Kidney (tissue), 22 donors: ENCODE measurements at places on chromosomes 5 and 9.

GRCh38 chr5:120449501-120449900, 14.6 kb upstream of the PRR16 start:
- no peaks in the 10 kb centered on the region for H3K27me3 ChIP-seq
- H3K27ac ChIP-seq: no peak overlapping the region
- no peak overlapping the region for H3K4me3 ChIP-seq
- H3K4me1 ChIP-seq: no peaks in the 10 kb centered on the region

DNA sequence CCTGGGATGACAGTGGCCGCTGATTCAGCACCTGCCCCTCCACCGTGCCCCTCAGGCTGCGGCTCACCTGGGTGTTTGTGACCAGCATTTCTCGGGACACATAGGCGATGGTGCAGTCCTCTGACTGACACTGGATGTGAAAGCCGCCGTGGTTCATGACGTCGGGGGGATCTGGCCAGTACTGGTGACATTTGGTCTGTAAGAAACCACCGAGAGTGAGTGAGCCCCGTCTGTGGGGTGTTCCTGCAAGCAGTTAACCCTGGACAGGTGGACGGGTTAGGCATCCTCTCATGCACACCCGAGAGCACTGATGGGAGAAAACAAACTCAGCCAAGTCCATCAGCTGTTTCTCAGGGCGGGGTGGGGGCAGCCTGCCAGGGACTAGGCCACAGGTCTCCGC, 62.5 kb upstream of the EPB41L4B start:
- H3K4me3 ChIP-seq: no peak overlapping the region
- H3K4me1 ChIP-seq: no peaks in the 10 kb centered on the region
- H3K27ac ChIP-seq: no peak overlapping the region
- no peak for DNase-seq

- peaks cover 2% of the 10 kb centered on the region for H3K27me3 ChIP-seq
- no peak for DNase-seq
- no peak overlapping the region for H3K4me3 ChIP-seq
- no peaks in the 10 kb centered on the region for H3K4me1 ChIP-seq
- H3K36me3 ChIP-seq: no peaks in the 10 kb centered on the region
- H3K27ac ChIP-seq: no peak overlapping the region
These were observed 162.2 kb downstream of the OLFM1 start for GRCh38 chr9:135249711-135250110.

DNA sequence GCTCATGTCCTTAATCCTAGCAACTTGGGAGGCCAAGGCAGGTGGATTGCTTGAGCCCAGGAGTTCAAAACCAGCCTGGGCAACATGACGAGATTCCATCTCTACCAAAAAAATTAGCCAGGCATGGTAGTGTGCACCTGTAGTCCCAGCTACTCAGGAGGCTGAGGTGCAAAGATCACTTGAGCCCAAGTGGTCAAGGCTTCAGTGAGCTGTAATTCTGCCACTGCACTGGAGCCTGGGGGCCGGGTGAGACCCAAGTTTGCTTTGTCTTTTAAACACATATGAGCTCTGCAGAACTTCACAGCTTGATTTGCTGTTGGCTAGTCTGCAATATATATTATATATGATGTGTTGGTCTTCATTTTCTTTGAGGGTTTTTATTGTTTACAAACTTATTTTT, 89.8 kb downstream of the UBE2R2 start:
- no peaks in the 10 kb centered on the region for H3K27me3 ChIP-seq
- H3K4me3 ChIP-seq: no peak overlapping the region
- peaks cover 5% of the 10 kb centered on the region for H3K36me3 ChIP-seq
- no peak overlapping the region for H3K27ac ChIP-seq
- no peak for DNase-seq

DNA sequence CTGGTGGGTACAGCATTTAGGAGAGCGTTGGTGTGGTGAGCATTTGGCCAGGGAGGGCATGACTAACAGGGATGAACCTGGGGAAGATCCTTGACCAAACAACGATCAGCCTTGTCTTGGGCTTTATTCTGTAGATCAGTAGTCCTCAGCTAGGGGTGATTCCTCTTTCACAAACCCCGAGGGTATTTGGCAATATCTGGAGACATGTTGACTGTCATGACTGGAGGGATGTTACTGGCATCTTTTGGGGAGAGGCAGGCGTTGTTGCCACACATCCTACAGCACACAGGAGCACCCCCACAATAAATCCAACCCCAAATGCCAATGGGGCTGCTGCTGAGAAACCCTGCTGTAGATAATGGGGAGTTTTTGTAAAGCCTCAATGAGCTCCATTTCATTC, 43.9 kb downstream of the OSTF1 start:
- H3K4me1 ChIP-seq: no peaks in the 10 kb centered on the region
- H3K4me3 ChIP-seq: no peak overlapping the region
- H3K36me3 ChIP-seq: peaks cover 23% of the 10 kb centered on the region
- no peaks in the 10 kb centered on the region for H3K27me3 ChIP-seq
- no peak overlapping the region for H3K27ac ChIP-seq

DNA sequence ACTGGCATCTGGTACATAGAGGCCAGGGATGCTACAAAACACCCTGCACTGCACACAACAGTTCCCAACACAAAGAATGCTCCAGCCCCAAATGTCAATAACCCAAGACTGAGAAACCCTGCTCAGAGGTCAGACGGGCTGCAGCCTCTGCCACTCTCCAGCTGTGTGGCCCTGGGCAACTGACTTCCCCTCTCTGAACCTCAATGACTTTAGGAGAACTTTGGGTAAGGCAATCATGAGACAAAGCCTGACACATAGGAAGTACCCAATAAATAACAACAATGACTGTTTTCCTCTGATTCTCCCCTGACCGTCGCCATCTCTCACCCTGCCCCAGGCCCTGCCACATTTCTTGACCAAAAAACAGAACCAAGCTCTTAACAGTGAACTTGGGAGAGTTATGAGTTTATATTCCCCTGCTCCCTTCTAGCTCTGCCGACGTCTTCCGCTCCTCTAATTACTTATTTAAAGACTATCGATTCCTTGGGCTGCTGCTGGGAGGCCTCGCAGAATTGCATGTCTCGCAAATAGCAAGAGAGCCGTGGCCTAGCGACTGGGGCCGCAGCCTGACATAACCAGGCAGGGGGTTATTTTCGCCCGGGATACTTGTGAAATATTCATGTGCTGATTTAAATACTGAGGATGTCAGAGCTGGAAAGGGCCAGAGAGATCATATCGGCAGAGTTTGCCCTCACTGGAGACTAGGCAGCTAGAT, 24.5 kb upstream of the CRB2 start:
- no peak overlapping the region for H3K27ac ChIP-seq
- DNase-seq: no peak
- no peak overlapping the region for H3K4me3 ChIP-seq
- H3K27me3 ChIP-seq: no peaks in the 10 kb centered on the region
- H3K4me1 ChIP-seq: no peaks in the 10 kb centered on the region

DNA sequence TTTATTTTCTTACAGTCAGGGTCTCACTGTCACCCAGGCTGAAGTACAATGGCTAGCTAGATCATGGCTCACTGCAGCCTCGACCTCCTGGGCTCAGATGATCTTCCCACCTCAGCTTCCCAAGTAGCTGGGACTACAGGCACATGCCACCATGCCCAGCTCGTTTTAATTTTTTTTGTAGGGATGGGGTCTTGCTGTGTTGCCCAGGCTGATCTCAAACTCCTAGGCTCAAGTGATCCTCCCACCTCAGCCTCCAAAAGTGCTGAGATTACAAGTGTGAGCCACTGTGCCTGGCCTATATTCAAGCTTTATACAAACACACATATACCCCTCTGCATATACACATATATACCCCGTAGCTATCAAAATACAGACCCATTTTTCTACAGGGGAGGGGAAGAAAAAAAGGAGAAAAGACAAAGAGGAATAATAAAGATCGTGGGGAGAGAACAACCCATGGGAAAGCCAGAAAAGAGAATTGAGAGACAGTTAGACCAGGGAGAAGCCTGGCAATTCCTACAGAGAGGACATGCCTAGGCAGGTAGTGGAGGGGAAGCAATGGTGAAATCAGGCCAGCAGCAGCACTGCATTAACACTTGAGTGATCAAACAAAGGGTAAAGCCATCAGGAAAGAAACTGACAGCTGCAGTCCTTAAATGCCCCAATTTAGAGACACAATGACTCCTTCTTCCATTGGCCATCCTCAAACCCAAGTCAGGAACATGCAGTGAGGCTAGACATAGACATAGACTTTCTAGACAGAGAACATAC, 102.7 kb downstream of the EFNA5 start:
- H3K4me1 ChIP-seq: peaks cover 8% of the 10 kb centered on the region
- no peaks in the 10 kb centered on the region for H3K36me3 ChIP-seq
- H3K27ac ChIP-seq: no peak overlapping the region
- DNase-seq: no peak
- H3K4me3 ChIP-seq: no peak overlapping the region
- no peaks in the 10 kb centered on the region for H3K27me3 ChIP-seq

GRCh38 chr5:166768536-166768935, 1522.9 kb upstream of the WWC1 start:
- DNase-seq: no peak
- H3K36me3 ChIP-seq: no peaks in the 10 kb centered on the region
- H3K27ac ChIP-seq: no peak overlapping the region
- no peaks in the 10 kb centered on the region for H3K4me1 ChIP-seq
- H3K4me3 ChIP-seq: no peak overlapping the region

DNA sequence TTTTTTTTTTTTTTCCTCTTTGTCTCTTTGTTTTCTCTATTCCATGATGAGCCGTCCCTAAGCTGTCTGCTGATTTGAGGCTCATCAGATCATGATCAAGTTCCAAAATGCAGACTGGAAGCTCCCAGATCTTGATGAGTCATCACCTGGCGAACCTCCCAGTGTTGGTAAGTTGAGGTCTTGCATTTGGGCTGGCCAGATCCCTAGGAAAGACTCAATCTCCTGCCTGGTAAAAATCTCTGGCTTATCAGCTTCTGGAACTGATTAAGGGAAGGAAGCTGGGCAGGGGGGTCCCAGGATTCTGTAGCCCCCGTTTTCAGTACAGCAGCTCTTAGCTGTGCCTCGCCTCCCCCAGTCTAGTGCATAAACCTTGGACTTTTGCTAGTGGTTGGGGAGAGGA, 69.0 kb downstream of the TSPAN17 start:
- H3K4me3 ChIP-seq: no peak overlapping the region
- H3K4me1 ChIP-seq: no peaks in the 10 kb centered on the region
- DNase-seq: no peak
- no peaks in the 10 kb centered on the region for H3K36me3 ChIP-seq
- H3K27ac ChIP-seq: no peak overlapping the region

DNA sequence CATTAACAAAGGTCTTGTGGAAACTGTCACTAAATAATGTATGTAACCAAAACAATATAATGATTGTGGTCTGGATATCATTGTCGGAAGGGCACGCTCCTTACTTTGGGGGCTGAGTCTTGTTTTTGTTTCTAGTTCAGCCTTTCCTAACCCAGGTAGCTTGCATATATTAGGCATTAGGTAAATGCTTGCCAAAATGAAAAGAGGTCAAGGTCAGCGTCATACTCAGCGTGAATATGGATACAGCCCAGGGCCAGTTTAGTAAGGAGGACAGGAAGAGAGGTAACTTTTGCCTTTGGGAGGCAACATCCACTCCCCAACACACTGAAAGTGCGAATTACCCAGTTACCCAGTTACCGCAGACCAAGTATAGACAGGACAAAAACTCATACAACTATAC, 171.4 kb downstream of the RAB3C start:
- no peak for DNase-seq
- H3K27ac ChIP-seq: no peak overlapping the region
- no peaks in the 10 kb centered on the region for H3K36me3 ChIP-seq

- H3K27me3 ChIP-seq: no peaks in the 10 kb centered on the region
- DNase-seq: no peak
- H3K27ac ChIP-seq: no peak overlapping the region
- H3K36me3 ChIP-seq: no peaks in the 10 kb centered on the region
These were observed 189.9 kb upstream of the SMC2 start for GRCh38 chr9:103904242-103904641.

DNA sequence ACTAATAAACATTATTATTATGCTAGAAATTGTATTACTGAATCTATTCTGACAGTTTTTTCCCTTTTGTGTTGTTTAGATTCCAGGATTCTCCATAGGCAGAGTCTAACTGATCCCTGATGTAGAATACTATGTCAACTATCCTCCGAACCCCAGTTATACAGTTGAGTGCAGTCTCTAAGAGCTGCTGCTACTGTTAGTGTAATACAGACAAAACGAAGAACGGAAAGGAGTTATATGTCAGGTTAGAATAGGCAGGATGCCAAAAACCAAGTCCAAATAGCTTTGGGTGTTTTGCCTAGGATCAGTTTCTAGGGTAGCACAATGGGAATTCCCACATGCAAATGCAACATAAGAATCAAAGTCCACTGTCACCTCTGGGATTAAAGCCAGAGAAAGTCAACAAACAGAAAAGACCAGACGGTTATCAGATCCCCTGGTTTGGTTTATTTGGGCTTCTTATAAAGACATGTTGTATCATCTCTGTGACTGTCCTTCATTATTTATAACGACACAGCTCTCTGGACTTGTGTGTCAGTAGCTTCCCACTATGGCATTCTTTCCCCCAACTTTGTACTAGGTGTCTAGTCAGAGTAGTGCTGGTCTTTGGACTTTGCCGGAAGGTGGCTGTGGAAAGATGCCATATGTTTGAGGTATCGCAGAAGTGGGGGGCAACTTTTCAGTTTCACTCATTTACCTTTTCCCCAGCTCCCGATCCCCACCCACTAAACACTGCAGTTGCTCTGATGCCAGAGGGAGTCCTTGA, 14.9 kb upstream of the TMEM38B start:
- H3K27ac ChIP-seq: peak overlapping the region; percentile 4
- H3K27me3 ChIP-seq: no peaks in the 10 kb centered on the region
- no peaks in the 10 kb centered on the region for H3K36me3 ChIP-seq
- no peak for DNase-seq
- H3K4me1 ChIP-seq: no peaks in the 10 kb centered on the region

DNA sequence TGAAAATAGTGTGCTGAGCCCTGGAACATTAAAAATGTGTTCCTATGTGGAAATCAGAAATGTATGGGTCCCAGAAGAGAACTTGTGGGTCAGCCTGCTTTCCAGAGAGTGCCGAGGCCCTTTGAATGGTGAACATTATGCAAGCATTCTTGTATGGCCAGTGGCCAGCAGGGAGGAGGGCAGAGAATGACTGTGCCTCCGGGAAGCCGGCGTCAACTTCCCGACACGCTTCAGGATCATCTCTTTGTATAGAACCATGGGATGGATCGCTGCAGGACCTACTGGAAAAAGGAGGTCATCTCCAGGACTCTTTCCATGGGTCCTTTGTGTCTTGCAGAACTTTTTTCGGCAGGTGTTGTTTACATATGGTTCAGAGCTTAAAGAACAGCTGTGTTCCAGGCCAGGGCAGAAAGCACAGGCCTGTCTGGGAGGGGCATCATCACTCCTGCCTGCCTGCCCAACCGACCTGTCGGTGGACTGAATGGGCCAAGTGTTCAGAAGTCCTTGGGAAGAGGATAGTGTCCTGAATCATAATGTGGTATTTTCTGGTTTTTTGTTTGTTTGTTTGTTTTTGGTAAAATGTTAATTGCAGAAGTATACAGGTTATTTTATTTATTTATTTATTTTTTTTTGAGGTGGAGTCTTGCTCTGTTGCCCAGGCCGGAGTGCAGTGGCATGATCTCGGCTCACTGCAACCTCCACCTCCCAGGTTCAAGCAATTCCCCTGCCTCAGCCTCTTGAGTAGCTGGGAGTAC, 9.0 kb downstream of the PRRC2B start:
- no peaks in the 10 kb centered on the region for H3K36me3 ChIP-seq
- no peaks in the 10 kb centered on the region for H3K27me3 ChIP-seq
- peak overlapping the region; percentile 36 for H3K4me3 ChIP-seq
- peak overlapping the region; percentile 80 for H3K27ac ChIP-seq
- H3K4me1 ChIP-seq: peaks cover 54% of the 10 kb centered on the region

GRCh38 chr9:18678821-18679590, 205.1 kb downstream of the ADAMTSL1 start:
- no peaks in the 10 kb centered on the region for H3K4me1 ChIP-seq
- H3K27ac ChIP-seq: no peak overlapping the region
- H3K4me3 ChIP-seq: no peak overlapping the region
- no peaks in the 10 kb centered on the region for H3K36me3 ChIP-seq
- no peak for DNase-seq
